ENCODE measurements at places on chromosomes 6 and 20. TPM values are rescaled to one million over a fixed set of nuclear protein-coding genes. Genes with fewer than 3 reads are reported as not detected.

Gene OR2B2
- not detected for total RNA-seq

Gene EDN3
- 1.5 TPM for total RNA-seq

Gene PRSS16
- total RNA-seq = 15.3 TPM

Gene HDGFL1
- total RNA-seq = not detected

Gene CST1
- not detected for total RNA-seq

Gene SUMO4
- total RNA-seq = 6.0 TPM

Gene SYNGAP1
- 30.4 TPM for total RNA-seq

Gene DEFB110
- total RNA-seq = not detected

Gene TBXT
- not detected for total RNA-seq

Gene LKAAEAR1
- not detected for total RNA-seq

Gene OR2J3
- not detected for total RNA-seq

Gene FLOT1
- 39.8 TPM for total RNA-seq

Gene TSPO2
- total RNA-seq = not detected

Measured in suprapubic skin (tissue), 4 donors.